ENCODE measurements at places on chromosomes 4 and X.

DNA sequence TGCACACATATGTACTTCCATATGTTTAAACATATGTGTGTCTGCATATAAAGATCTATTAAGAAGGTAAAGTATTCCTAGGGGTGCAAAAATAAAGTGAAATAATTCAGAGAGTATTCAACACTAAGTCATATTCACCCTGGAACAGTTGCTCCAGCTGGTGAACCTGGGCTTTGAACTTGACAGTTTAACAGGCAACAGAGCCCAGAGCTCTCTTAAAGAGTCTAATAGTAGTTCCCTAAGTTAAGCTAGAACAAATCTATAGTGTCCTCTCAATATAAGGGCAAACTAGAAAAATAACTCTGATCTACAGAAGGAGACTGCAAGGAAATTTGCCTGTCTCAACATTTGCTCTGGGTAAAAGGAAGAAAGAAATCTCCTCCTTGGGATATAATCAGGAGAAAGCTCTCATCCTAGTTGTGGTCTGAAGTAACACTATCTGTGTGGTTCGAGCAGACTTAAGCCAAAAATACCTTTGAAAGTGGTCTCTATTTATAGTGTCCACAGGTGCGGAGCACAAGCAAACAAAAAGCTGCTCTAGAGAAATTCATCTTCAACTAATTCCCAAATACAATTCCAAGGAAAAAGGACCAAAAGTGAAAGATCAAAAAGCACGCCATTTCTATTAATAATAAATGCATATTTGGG, 29.9 kb downstream of the VEGFC start:
- no peak for DNase-seq

- DNase-seq = no peak
Observed at GRCh38 chr4:183867247-183867646, 37.9 kb upstream of the STOX2 start.

GRCh38 chr4:67346654-67347053, 198.6 kb downstream of the CENPC start:
- no peak for DNase-seq

- no peak for DNase-seq
Observed at GRCh38 chr4:76197971-76198410, 15.6 kb downstream of the SCARB2 start.

DNA sequence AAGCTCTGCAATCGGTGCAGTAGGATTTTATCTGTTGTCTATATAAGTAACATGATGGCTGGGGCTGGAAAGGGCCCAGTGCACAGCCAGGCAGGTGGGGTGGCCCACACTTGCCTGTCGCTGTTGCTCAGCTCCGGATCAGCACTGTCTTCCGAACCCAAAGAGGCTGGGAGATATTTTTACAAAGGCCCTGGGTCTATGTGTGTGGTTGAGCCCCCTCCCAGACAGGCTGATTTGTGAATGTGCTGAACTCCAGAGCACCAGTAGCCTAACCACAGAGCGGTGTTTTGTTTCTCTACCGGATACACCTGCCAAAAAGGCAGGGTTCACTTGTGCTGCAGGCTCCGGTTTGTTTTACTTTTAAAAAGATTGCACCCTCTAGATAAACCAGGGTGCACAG, 33.5 kb upstream of the CHRNA9 start:
- DNase-seq = no peak

Measured in stimulated activated CD4-positive, alpha-beta T cell treated with anti-CD3 and anti-CD28 coated beads, TNF-alpha, amount 100 ng/mL, for 4 hours (primary cell).